IMR-90 (cell line): ENCODE measurements at places on chromosomes 3 and 15.

- no peak for DNase-seq
These were observed 269.0 kb upstream of the CRBN start for GRCh38 chr3:3448468-3448867.

DNA sequence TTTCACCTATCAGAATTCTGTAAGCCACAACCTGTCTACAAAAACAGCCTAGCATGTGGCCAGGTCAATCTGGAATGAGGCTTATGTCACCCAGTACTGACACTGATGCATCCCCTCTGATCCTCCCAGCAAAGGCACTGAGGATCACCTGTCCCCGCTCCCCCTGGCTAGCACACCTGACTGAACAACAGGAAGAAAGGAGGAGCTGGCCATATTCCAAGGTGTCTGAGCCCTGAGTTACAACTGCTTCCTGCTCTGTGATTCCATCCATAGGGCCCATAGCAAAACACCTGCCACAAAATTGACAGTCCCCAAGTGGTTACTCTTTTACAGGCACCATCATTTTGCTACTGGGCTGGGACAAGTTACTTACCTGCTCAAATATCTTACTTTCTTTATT is 555.5 kb upstream of the CFAP20DC start:
- DNase-seq = no peak

DNA sequence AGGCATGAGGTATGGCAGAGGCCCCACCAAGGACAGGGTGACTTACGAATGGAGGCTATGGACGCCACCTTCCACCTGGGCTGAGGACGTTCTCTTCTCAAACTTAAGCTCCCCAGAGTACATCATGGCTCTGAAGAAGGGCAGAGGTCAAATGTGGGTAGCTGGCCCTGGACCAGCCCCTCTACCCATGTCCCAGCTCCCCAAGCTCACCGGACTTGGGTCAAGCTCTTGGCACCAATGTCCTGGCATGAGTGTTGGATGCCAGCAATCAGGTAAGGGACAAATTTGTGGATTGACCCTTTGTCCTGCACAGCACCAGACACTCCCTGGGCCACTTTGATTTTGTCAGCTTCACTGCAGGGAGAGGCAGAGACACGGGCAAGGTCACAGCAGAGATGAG is 2.5 kb downstream of the NDUFAF3 start:
- no peak for DNase-seq

DNA sequence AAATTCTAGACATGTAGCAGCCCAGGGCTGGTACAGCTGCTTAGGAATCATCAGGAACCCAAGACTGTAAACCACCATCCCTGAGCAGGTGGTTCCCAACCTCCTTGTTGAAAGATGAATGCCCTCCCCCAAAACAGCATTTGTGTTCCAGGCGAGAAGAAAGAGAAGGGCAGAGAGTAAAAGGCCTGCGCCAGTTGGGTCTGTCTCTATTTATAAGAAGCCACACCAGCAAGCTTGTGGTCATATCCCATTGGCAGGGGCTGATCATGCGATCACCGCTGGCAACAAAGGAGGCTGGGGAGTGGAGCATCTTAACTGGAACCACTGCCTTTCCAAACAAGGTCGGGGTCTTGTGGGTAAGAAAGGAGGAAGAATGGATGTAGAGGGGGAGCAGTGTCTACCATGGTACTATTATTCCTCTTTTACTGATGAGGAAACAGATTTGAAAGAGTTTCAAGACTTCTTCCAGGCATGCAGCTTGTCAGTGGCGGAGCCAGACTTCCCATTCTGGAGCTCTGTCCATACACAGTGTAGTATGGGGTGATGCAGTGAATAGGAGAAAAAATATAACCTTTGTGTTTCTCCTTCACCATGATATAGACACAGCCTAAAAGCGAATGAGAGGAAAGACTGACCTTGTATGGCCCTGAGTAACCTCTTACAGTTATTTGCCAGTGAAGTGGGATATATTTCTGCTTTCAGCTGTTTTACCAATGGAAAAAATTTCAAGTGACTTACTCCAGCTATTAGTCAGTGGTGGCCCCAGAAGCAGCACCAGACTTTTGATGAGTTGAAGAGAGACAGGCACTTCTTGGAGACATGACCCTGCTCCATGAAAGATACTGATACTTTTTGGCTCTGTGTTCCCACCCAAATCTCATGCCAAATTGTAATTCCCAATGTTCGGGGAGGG is 222.6 kb downstream of the ABHD5 start:
- no peak for DNase-seq

DNA sequence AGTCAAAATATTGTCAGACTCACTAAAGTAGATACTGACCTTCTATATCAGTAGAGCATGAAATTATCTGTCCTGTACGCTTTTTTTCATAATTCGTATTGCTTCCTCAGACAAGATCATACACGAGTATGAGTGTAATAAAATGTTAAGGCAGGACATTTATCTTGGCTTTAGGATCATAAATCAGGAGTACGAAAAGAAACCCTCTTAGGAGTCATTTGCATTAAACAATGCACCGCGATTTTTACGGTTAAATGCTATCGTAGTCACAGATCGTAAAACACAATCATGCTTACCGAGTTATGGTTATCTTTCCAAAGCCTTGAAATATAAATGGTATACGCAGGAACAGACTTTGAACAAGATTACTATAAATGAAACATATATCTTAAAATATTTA is 510.3 kb upstream of the ROBO1 start:
- DNase-seq = no peak

GRCh38 chr3:140170612-140171011 is 235.6 kb downstream of the CLSTN2 start:
- DNase-seq = no peak

DNA sequence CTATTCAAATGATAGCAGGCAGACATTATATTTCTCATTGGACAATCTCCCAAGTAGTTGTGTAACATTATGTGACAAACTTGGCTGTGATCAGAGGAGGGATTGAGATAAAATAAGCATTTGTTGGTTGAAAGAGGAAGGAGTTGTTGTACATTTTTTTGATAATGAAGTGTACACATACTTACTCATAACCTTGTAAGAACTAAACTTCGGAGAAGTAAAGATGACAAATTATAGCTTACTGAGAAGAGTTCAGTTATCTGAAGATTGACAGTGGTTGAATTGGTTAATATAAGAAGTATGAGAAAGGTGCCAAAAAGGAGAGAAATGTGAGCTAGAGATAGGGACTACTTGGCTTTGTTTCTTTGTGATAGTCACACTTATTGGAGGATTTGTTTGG is 32.6 kb downstream of the STT3B start:
- no peak for DNase-seq

DNA sequence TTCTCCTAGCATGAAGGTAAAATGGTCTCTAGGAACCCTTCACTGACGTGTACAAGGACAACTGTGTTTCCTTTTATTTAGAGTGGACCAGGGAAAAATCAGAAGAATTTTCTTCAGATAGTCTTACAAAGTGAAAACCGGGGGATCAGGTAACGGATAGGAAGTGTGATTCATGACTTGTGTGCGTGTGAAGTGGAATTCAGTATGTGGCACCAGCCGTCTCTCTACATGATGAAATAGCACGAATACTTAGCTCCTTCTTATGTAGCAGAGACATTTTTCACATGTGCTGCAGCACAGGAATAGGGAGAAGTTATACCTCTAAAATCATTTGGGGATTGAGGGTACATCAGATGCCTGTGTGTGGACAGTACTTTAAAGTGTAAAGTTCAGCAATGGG is 159.2 kb downstream of the MEX3B start:
- peak; percentile 59 for DNase-seq

DNA sequence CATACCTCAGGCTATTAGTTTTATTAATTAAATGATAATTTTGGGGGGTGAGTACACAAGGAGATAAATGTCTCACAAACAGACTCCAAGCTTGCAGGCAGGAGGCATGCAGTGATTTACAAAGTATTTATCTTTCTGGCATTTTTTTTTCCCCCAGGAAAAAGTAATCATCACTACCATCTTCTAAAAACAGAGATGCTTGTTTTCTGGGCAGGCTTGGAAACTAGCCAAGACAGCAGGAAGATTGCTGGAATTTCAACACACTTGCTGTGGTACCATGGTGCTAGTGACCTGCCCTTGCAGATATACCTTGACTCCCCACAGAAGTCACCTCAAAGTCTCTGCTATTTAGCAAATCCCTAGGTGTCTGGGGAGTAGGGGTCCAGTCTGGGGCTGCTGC is 732.8 kb upstream of the CFAP20DC start:
- no peak for DNase-seq

- no peak for DNase-seq
These were observed 45.5 kb downstream of the TEX9 start for GRCh38 chr15:56410721-56411120.

GRCh38 chr15:68615301-68615700 is 36.5 kb downstream of the CORO2B start:
- no peak for DNase-seq

DNA sequence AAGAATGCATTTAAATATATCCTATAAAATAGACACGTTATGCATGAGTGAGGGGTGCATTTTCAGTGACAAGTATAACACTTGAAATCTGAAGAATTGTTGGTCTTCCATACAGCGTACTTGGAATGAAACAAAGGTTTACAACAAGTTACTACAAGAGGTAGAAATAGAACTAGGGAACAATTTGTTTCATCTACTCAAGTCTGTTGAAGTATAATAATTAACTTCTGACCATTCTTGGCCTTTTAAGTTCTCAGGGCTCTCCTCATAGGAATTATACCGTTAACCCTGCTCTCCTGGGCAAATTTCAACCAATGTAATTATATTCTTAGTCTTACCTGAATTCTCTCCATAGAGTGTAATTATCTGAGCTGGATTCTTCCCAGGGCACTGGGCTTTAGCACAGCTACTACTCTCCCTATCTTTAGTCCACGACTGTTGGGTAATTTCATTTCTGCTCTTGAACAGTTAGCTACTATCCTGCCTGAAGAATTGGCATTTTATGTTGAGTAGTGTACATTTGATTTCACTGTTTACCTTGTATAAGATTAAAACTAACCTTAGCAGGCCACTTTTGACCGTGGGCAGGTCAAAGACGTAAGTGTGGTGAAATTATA is 100.6 kb downstream of the UBE2E2 start:
- DNase-seq = no peak

GRCh38 chr15:42012241-42012640 is 8.6 kb downstream of the PLA2G4E start:
- DNase-seq = no peak

DNA sequence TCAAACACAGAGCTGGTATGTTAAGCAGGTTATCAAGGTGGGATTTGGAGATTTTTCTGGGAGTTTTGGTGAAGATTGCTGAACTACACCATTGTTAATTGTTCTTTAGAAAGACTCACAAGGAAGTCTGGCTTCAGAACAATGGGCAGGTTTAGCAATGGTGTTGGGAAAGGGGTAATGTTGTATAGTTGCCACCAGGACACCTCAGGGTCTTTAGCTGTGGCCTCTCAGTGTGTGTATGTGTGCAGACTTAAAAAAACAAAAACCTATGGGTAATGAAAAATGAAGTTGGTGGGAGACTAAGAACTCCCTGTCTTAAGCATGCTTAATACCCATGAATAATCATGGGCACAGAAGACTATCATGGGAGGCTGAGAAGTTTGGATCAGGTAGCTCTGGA is 91.7 kb downstream of the MCTP2 start:
- no peak for DNase-seq

- peak; percentile 94 for DNase-seq
These were observed 44.6 kb downstream of the SH3BP5 start for GRCh38 chr3:15287565-15288330.

GRCh38 chr3:161273589-161274218 is 52.6 kb downstream of the NMD3 start:
- peak; percentile 52 for DNase-seq

- DNase-seq = no peak
These were observed 12.0 kb upstream of the GLCE start for GRCh38 chr15:69148465-69148864.

DNA sequence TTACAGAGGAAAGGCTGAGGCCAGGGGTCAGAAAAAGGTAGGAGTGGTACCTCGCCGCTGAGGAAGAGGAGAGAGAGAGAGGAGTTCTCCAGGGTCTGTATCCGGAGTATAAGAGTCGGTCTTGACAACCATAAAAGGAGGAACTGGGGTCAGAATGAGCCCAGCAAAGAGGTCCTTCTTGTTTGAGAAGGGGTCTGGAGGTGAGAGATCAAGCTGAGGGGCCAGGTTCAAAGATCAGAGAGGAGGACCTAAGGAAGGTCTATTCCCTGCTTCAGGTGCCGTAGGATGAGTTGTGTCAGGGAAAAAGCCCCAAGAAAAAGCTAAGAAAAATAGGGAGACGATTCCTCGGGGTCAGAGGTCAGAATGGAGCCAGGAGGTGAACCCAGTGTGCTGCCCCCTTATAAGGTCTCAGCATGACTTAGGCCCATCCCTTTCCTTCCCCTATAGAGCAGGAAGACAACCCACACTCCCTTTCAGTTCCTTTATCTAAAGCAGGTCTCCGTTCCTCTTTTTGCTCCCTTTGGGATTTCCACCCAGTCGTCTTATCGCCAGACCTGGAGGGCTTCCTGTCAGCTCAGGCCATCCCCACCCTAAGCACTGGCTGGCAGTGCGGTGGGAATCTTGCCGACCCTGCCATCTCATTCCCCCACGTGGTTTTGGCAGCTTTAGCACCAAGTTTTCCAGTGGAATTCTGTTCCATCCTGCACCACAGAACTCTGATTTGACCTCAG is 651 bp downstream of the MTMR14 start:
- DNase-seq = no peak

DNA sequence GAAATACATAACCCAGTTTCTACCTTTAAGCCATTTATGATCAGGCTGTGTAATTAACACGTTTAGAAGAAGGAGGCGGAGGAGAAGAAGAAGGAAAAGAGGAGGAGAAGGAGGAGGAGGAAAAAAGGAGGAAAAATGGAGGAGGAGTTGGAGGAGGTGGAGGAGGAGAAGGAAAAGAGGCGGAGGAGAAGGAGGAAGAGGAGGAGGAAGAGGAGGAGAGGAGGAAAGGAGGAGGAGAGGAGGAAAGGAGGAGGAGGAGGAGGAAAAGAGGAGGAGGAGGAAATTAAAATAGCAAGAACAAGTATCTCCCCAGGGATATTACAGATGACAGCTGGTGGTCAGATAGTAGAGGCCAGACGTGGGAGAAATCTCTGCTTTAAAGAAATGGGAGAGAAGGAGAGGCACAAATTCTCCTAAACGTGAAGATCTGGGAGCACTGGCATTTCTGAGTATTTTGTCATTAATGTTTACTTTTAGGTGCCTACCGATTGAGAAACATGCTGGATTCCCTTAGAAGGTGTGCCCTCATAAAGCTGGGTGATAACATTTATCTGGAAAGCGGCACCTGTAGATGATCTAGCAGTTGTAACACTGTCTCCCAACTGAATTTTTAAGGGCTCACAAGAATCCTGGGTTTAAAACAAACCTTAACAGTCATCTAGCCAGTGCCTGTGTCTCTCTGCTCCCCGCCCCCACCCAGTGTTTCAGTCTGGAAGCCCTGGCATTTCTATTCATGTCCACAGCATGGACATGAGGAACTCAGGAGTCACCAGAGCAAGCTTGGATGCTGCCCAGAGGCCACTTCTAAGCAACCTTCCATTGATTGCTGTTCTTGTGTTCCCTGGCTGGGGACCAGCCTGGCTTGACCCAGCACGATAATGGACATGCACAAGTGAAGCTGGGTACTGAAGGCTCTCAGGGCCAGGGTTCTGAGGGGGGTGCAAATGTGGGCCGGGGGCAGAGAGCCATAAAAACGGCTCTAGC is 75.2 kb downstream of the CHRNA7 start:
- no peak for DNase-seq
